A549 treated with AZD2906 at 1 μM for 4 hours (cell line): ENCODE measurements at places on chromosomes 5 and 9. TPM values are rescaled to one million over a fixed set of nuclear protein-coding genes. Genes with fewer than 3 reads are reported as not detected.

Gene SCGB3A2
- not detected in 5 replicates for total RNA-seq

Gene LOX
- 1.3 to 2.0 TPM (median 1.8 TPM) in 5 replicates for total RNA-seq

Gene TLR4
- total RNA-seq = 0.06 to 0.12 TPM (median 0.06 TPM) in 5 replicates

Gene SLC25A2
- not detected in 5 replicates for total RNA-seq

Gene DRD1
- 0.02 to 0.11 TPM (median 0.05 TPM) in 5 replicates for total RNA-seq

Gene PCDHA1
- 0.14 to 0.26 TPM (median 0.22 TPM) in 5 replicates for total RNA-seq

Gene FOXI1
- not detected in 5 replicates for total RNA-seq

Gene GRXCR2
- not detected in 5 replicates for total RNA-seq

Gene PCDHGB4
- 0.81 to 1.0 TPM (median 0.92 TPM) in 5 replicates for total RNA-seq

Gene CTNND2
- 0.04 to 0.18 TPM in 2 of 5 replicates, not detected in the others for total RNA-seq

Gene TGFBI
- total RNA-seq = 1,379 to 2,010 TPM (median 1,737 TPM) in 5 replicates

Gene EGFL7
- total RNA-seq = 38.6 to 58.2 TPM (median 57.2 TPM) in 5 replicates

Gene GNPDA1
- 55.5 to 70.2 TPM (median 63.6 TPM) in 5 replicates for total RNA-seq

Gene ACOT12
- 0.10 TPM in 1 of 5 replicates, not detected in the others for total RNA-seq

Gene TSSK1B
- total RNA-seq = not detected in 5 replicates

Gene IFNA14
- not detected in 5 replicates for total RNA-seq

Gene SMU1
- total RNA-seq = 17.0 to 22.9 TPM (median 17.7 TPM) in 5 replicates

Gene PKD2L2
- total RNA-seq = 0.05 to 0.09 TPM (median 0.07 TPM) in 3 of 5 replicates, not detected in the others

Gene CDC20B
- 0.03 to 0.10 TPM (median 0.07 TPM) in 5 replicates for total RNA-seq

Gene C5orf34
- total RNA-seq = 3.6 to 5.4 TPM (median 4.2 TPM) in 5 replicates

Gene PCDHGB3
- total RNA-seq = 0.11 to 0.23 TPM (median 0.14 TPM) in 5 replicates

Gene LRRTM2
- total RNA-seq = not detected in 5 replicates

Gene SLC46A2
- 0.02 TPM in 1 of 5 replicates, not detected in the others for total RNA-seq

Gene CCNI2
- total RNA-seq = 0.07 to 0.26 TPM (median 0.10 TPM) in 4 of 5 replicates, not detected in the other

Gene TNPO1
- 103 to 156 TPM (median 107 TPM) in 5 replicates for total RNA-seq

Gene STOML2
- total RNA-seq = 220 to 269 TPM (median 247 TPM) in 5 replicates

Gene IFNB1
- total RNA-seq = not detected in 5 replicates

Gene PPIP5K2
- 16.2 to 25.0 TPM (median 22.1 TPM) in 5 replicates for total RNA-seq

Gene DENND4C
- 13.2 to 20.5 TPM (median 15.5 TPM) in 5 replicates for total RNA-seq

Gene CAVIN4
- total RNA-seq = 0.32 to 0.48 TPM (median 0.39 TPM) in 5 replicates

Gene GAPT
- not detected in 5 replicates for total RNA-seq

Gene CATSPER3
- 0.15 to 0.49 TPM (median 0.39 TPM) in 5 replicates for total RNA-seq

Gene SPRY4
- total RNA-seq = 8.2 to 11.4 TPM (median 10.2 TPM) in 5 replicates

Gene WNK2
- 4.2 to 7.8 TPM (median 6.0 TPM) in 5 replicates for total RNA-seq

Gene GPRIN1
- total RNA-seq = 8.2 to 9.6 TPM (median 9.2 TPM) in 5 replicates

Gene HMCN2
- 0.01 to 0.13 TPM (median 0.09 TPM) in 5 replicates for total RNA-seq

Gene OBP2B
- total RNA-seq = not detected in 5 replicates

Gene SMIM32
- total RNA-seq = not detected in 5 replicates

Gene LEAP2
- total RNA-seq = 0.43 to 1.2 TPM (median 0.65 TPM) in 5 replicates

Gene LHX2
- 3.8 to 4.4 TPM (median 4.1 TPM) in 5 replicates for total RNA-seq

Gene NEUROG1
- total RNA-seq = not detected in 5 replicates

Gene SMIM33
- not detected in 5 replicates for total RNA-seq

Gene S100Z
- not detected in 5 replicates for total RNA-seq

Gene PAX5
- total RNA-seq = 0.01 to 0.09 TPM (median 0.03 TPM) in 5 replicates

Gene CCIN
- 0.06 TPM in 1 of 5 replicates, not detected in the others for total RNA-seq

Gene LHX3
- 0.07 to 0.08 TPM (median 0.08 TPM) in 4 of 5 replicates, not detected in the other for total RNA-seq

Gene KIF4B
- 0.01 to 0.06 TPM (median 0.03 TPM) in 4 of 5 replicates, not detected in the other for total RNA-seq

Gene CSF1R
- total RNA-seq = 0.15 to 0.31 TPM (median 0.20 TPM) in 5 replicates

Gene INSYN2B
- total RNA-seq = 0.07 to 0.31 TPM (median 0.11 TPM) in 5 replicates

Gene LCN2
- 3.3 to 6.9 TPM (median 3.6 TPM) in 5 replicates for total RNA-seq

Gene TAS2R1
- total RNA-seq = not detected in 5 replicates
